NCI-H526 treated with DMSO at 0.1 percent for 48 hours (cell line): ENCODE measurements at places on chromosomes 3 and 15.

DNA sequence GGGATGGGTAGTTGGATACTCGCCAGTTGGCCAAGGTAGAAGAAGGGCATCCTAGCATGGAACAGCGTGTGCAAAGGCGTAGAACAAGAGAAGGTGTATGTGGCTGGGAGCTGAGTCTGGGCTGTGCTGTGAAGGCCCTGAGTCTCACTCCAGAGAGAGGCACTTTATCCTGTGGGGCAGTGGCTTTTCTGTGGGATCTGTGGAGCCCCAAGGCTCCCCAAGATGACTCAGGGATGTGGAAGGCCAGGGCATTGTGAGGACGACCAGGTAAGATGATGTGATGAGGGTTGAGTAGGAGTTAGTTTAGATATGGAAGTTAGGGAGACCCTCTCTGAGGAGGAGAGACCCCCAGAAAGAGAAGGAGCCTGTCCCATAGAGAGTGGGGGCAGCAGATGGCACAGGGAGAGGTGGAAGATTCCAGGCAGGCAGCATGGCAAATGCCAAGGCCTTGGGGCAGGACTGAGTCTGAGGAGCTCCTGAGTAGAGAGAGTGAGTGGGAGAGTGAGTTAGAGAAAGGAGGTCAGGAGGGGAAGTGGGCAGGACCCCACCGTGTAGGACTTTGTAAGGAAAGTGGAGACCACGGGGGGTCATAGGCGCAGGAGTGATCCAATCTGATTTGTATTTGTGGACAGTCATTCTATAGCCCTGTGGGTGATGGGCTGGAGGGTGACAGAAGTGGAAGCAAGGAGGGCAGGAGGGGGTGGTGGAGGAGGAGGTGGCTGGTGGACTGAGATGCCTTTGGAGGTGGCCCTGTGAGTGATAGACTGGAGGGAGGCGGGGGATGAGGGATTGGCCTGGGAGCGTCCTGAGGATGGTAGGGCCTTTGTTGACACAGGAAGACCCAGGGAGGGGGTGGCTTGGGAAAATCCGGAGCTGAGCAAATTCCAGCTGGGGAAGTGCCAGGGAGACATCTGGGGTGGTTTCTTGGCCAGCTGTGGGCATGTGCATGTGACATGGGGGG, 50.3 kb downstream of the FBLN2 start:
- DNase-seq: no peak

DNA sequence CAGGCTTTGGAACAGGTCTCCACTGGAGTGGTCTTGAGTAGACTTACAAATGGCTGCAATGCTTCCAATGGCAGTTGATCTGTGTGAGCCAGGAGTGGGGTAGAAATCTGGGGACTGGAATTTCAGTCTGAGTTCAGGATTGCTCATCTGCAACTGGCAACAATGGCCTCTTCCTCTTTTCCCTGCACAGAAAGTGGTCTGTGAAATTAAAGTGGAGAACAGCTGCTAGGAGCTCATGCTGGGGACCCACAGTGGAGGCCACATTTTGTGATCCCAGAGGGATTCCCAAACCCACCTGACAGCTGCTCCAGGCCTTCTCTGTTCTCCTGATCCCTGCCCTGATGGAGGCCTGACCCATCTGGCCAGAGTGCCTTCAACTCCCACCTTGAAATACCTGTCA, 49.6 kb downstream of the CEMIP start:
- no peak for DNase-seq

- no peak for DNase-seq
Measured at GRCh38 chr3:57659806-57660439, 33.0 kb downstream of the DENND6A start.

GRCh38 chr3:157404381-157404780, 32.3 kb upstream of the PTX3 start:
- DNase-seq: no peak

DNA sequence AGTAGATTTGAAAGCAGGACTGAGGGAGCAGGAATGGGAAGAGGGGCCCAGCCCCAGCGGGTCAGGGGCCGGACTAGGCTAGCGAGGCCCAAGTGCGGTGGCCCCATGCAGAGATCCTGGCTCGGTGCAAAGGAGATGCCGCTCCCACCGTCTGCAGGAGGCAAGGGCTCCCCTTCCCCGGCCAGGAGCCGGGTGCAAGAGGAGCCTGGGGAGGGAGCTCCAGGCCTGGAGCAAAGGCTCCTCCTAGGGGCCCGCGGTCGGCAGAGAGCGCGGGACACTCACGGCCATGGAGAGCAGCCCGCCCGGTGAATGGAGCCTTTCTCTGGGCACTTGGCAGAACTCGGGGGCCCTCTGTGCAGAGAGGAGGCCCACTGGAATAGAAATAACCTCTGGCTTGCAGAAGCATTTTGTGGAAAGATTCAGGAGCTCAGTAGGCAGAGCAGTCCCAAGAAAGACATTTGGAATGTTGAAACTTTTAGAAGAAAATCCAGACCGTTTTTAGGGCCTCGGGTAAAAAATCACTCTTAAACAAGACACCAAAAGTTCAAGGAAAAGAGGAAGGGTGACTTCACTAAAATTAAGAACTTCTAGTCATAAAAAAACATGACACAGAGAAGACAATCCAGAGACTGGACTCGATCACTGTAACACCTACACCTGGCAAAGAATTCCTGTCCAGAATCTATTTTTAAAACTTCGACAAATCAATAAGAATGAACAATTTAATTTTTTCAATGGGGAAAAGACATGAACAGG, 43.0 kb upstream of the USP3 start:
- no peak for DNase-seq

DNA sequence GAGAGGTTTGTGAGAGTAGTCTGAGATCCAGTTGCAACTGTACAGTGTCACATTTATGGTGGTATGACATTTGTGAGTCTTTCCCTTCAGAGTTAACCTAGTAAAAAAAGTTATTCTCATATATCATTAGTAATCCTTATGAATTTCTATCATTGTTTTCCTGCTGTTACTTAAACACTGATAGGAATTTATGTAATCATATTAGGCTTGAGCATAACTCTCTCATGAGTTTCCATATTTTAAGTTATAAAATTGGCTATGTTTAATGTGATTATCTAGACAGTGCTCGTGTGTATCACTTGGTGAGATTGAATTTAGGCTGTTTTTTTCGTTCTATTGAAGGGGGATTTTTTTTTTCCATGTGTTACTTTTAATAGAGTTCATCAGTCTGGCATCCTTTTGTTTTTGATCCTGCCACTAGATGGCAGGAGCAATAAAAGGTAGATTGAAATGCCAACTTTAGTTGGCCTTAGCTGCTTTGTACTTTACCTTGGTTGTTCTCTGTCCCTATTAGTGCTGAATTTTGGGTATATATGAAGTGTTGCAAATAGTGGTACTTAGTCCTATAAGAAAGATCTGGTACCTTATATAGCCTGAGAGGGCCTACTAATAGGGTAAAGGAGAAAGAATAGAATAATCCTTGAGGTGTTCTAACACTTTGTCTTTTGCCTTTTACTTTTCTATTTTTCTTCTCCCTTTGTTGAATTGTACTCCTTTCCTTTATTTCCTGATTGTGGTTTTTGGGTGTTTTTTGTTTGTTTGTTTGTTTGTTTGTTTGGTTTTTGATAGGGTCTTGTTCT, 17.9 kb downstream of the STT3B start:
- no peak for DNase-seq

GRCh38 chr15:93943586-93943985, 287.8 kb upstream of the MCTP2 start:
- no peak for DNase-seq

DNA sequence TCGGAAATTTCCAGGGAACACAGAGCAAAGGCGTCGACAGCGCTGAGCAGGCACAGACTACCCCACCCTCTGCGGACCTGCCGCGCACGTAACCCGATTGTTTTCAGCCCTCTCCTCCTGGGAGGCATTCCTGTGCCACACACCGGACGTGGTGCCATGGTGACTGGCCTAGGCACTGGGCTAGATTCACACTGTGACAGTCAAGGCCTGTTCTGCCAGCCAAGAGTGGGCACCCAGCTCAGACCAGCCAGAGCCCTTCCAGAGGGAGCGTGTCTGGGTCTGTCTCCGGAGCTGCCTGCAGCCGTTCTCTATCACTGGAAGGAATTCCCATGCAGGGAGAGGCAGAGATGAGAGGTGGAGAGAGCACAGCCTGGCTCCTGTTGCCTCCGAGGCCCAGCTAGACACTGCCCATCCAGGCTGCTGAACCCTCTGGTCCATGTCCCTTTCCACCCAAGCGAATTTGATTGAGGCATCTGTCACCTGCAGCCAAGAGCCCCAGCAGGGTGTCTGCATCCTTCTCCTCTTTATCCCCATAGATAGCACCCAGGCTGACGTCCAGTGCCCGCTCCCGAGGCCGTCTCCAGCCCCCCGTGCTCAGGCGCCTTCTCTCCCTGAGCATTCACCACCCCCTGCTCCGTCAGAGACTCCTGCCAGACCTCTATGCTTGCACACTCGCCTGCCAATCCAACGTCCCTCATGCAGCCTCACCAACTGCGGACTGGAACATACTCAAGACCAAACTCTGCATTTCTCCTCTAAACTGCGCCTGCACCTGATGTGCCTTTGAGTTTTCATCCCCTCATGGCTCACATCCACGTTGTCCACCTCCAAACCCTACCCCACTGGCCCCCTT, 267.5 kb downstream of the OCA2 start:
- DNase-seq: no peak

DNA sequence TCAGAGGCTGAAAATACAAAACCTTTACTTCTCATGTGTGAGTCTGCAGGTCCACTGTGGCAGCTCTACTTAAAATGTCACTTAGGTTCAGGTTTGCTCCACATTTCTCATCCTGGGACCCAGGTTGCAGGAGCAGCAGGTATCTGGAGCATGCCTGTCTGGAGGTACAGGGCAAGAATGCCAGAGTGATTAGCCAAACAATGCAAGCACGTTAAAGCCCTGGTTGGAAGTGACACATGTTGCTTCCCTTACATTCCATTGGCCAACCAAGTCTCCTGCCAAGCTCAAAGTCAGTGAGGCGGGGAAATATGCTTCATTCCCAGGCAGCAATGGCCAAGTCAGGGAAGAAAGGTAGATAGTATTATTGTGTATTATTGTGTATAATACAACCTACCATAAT, 76.8 kb upstream of the ARL6 start:
- no peak for DNase-seq

- DNase-seq: no peak
Measured at GRCh38 chr3:78519281-78519680, 1248.5 kb downstream of the ROBO1 start.

DNA sequence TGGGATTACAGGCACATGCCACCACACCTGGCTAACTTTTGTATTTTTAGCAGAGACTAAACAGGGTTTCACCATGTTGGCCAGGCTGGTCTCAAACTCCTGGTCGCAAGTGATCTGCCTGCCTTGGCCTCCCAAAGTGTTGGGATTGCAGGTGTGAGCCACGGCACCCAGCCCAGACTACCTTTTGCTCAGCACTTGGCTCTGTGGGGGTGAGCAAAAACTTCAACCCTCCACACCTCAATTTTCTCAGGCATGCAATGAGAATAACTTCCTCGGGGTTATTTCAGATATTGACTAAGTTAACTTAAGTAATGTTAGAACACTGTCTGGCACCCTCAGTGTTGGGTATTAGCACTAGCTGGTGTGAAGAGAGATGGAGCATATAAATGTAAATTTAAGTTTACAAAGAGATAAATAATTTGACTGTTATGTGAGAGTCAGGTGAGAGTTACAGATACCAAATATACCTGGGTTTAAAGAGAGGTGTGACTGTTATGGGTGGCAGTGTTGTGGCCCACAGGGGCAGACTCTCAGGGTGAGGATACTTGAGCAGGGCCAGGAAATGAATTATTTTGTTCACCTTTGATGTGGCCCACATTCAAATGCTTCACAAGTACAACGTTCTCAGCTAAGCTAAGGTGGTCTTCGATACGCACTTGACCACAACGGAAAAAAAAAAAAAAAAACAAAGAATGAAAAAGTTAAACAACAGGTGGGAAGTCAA, 29.0 kb downstream of the CPOX start:
- no peak for DNase-seq

DNA sequence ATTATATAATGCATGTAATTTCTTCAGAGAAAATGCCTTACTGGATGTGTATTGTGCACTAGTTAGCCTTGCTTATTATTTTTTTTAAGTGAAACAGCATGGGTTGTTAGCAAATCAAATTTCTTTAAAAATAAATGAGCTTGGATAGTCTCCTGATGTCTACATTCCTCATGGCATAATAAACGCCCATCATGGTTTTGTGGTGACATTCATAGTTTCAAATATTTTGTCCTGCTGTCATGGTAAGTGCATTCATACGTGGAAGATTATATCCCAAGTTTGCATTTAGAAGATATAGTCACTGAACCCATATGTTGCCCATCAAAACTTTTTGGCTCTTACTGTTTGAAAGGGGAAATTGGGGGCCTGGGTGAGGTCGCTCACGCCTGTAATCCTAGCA, 130.7 kb downstream of the ALCAM start:
- no peak for DNase-seq

DNA sequence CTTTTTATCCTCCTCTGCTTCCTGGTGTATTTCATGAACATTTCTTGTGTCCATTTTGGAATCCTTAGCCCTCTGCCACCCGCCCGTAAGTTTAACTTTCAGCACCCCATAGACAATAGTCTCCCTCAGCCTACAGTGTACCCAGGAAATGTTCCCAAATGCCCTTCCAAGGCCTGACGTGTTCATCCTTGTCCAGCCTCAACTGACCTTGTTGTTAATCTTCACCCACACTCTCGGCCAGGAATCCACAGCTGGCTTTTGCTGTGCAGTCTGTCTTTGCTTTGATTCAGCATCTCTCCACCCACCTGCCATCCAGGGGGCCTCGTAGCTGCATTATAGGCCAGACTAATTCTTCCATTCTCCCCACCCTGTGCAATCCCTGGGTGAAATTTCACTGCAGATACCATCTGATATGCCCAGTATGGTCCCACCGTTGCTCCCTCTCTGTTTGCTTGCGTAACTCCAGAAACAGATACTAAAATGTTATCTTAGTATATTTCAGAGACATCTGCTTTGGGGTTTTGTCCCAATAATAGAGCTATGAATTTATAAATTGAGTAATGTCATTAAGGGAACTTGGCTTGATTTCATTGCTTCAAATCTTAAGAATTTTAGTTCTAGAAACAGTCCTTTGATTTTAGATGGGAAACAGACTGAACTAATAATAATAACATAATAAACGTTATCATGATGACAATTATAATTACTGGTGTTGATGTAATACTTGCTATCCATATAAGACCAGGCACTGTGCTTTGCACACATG, 16.6 kb downstream of the GUCA1C start:
- DNase-seq: no peak

- peak; percentile 2 for DNase-seq
Measured at GRCh38 chr3:5136211-5136918, 14.3 kb downstream of the ARL8B start.

DNA sequence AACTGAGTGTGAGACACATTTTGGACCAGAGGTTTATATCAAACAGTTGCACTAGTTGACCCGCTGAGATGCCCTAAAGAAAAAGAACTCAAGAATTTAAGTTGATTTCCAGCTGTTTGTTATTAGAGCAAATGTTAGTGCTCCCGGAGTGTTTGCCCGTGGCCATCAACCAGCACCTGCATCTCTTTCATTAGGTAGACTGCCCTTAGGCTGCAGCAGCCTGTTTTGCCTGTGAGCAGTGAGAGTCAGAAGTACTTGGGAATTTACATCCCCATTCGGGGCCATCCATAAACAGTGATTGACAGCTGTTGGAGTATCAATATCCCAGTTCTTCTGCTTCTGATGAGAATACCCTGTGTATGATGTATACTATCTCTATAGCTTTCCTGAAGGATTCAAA, 492.6 kb downstream of the RBMS3 start:
- DNase-seq: peak; percentile 38

- no peak for DNase-seq
Measured at GRCh38 chr3:43363621-43364266, 77.4 kb downstream of the SNRK start.

GRCh38 chr3:9503283-9503682, 50.3 kb downstream of the LHFPL4 start:
- peak; percentile 41 for DNase-seq
